Esophagus squamous epithelium (tissue), 5 donors: ENCODE measurements at places on chromosomes 2 and 18.

- DNase-seq = no peak
These were observed 102.4 kb downstream of the ARL4C start for GRCh38 chr2:234394450-234394849.

- no peak for DNase-seq
These were observed 675.6 kb upstream of the VRK2 start for GRCh38 chr2:57370882-57371585.

DNA sequence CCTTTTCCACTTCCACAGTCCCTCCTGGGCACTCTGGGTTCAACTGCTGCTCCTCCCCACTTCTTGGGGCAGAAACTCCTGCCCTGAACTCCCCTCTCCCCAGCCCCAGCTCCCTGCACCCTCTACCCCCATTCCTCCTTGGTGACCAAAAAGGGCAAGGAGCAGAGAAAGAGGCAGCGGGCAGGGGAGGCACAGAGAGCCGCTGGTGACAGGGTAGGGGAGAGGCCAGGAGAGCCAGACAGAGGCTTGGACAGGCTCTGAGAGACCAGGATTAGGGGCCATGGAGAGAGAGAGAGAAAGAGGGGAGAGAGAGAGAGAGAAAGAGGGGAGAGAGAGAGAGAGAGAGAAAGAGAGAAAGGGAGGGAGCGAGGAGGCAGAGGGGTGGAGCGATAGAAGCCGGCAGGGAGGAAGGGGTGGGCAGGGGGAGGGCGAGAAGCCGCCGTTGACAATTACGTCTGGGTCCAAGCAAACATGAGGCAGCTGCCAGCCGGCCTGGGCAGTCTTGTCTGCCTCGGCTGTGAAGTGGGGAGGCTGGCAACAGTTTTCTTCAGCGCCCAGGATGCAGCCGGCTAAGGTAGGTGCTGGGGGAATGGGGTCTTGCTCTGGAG lies at the start of gene KCNIP3:
Gene KCNIP3 (plus strand): TSS at position 468 of the 608 bp plus-strand sequence. CDS start 92 bp downstream, at position 560.
- no peak for DNase-seq

DNA sequence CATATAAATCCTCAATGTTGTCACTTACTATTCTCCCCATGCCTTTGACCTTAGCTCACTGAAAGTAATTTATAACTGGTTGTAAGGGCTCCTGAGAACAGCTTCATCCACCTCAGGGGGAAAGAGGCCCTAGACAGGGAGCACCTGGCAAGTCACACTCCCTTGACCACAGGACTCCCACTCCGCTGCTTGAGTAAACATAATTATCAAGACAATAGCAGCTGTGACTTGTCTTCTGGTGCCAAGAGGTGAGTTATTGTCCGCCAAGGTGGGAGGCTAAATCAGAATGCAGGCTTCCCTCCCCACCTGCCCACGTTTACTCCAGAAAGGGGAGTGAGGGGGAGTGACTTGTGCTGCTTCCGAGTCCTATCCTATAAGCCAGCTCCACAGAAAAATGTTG lies 230.6 kb upstream of the LRATD1 start:
- DNase-seq = no peak

DNA sequence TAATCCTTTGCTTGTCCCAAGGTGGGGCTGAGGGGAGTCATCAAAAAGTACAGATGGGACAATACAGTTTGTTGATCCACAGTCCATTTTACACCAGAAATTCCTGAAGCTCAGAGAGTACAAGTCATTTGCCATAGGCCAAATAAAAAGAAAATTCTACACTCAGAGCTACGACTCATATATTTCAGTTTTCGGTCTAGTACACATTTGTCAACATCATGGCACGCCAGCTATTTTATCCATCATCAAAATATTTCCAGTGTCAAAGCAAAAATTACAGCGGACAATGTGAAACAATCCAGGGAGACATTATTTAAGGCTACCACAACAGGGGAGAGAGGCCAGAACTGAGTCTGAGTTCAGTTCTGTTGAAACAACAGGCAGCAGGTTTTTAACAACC lies 587.5 kb upstream of the DSEL start:
- no peak for DNase-seq
